ENCODE measurements at places on chromosomes 7 and 10. TPM values are rescaled to one million over a fixed set of nuclear protein-coding genes. Genes with fewer than 3 reads are reported as not detected.
A peak's percentile ranks its signal among the peaks of the same experiment; 100 is the strongest.

- H3K27me3 ChIP-seq = no peaks in the 10 kb centered on the region
- peaks cover 4% of the 10 kb centered on the region for H3K36me3 ChIP-seq
- no peak overlapping the region for H3K4me3 ChIP-seq
- no peak for DNase-seq
Measured at GRCh38 chr7:41134300-41135255, 568.3 kb downstream of the INHBA start.

- H3K4me1 ChIP-seq = peaks cover 14% of the 10 kb centered on the region
- no peak for DNase-seq
- no peaks in the 10 kb centered on the region for H3K27me3 ChIP-seq
- H3K36me3 ChIP-seq = no peaks in the 10 kb centered on the region
- no peak overlapping the region for H3K4me3 ChIP-seq
- H3K27ac ChIP-seq = no peak overlapping the region
Measured at GRCh38 chr7:137976232-137976631, 25.7 kb downstream of the CREB3L2 start.

DNA sequence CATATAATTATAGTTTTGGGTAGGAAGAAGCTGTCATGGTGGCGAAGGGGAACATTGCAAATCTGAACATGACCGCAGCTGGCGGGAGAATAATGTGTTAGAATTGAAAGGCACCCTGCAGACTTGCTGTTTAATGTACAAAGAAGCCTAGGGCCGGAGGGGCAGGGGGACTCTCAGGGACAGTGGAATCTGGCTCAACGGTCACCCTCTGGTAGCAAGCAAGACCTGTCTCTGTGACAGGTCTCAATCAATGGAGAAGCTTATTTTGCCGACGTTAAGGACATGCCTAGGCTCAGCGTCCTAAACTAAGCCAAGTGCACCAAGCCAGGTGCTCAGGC, 177.3 kb downstream of the NSUN6 start:
- no peak overlapping the region for H3K4me3 ChIP-seq
- H3K4me1 ChIP-seq = no peaks in the 10 kb centered on the region
- H3K27me3 ChIP-seq = no peaks in the 10 kb centered on the region
- DNase-seq = no peak

DNA sequence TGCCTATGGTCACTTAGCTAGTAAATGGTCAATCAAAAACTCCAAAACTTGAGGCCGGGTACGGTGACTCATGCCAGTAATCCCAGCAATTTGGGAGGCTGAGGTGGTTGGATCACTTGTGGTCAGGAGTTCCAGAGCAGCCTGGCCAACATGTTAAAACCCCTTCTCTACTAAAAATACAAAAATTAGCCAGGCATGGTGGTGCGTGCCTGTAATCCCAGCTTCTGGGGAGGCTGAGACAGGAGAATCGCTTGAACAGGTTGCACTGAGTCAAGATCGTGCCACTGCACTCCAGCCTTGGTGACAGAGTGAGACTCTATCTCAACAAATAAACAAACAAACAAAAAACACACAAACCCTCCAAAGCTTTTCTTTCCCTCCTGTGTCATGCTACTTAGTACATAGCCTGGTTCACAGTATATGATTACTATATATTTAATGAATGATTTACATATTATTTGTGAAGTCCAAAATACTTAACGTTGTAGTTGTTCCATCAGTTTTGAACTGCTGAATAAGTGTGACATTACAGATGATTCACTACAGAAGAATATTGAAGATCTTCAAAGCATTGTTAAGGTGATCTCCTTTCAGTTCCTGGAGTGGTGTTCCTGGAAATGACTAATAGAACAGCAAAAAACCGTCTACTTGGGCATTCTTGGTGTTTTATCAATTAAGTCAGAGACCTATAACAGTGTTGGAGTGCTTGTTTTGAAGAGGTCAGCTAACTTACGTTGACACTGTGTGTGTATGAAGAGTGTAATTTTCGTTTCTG, 72.9 kb downstream of the ADK start:
- no peak overlapping the region for H3K4me3 ChIP-seq
- H3K36me3 ChIP-seq = peaks cover under 1% of the 10 kb centered on the region
- H3K27ac ChIP-seq = peak overlapping the region; percentile 55

GRCh38 chr7:80124526-80125264, 9.9 kb upstream of the GNAI1 start:
- H3K36me3 ChIP-seq = no peaks in the 10 kb centered on the region
- no peak for DNase-seq
- H3K27ac ChIP-seq = no peak overlapping the region
- H3K27me3 ChIP-seq = no peaks in the 10 kb centered on the region

- no peaks in the 10 kb centered on the region for H3K36me3 ChIP-seq
- no peak overlapping the region for H3K4me3 ChIP-seq
- H3K4me1 ChIP-seq = no peaks in the 10 kb centered on the region
- DNase-seq = no peak
- H3K27me3 ChIP-seq = no peaks in the 10 kb centered on the region
Measured at GRCh38 chr10:82212753-82213152, 337.8 kb downstream of the NRG3 start.

GRCh38 chr10:48430402-48430993, 124.0 kb downstream of the MAPK8 start:
- H3K4me3 ChIP-seq = no peak overlapping the region
- no peaks in the 10 kb centered on the region for H3K4me1 ChIP-seq
- H3K27ac ChIP-seq = no peak overlapping the region
- H3K27me3 ChIP-seq = no peaks in the 10 kb centered on the region

DNA sequence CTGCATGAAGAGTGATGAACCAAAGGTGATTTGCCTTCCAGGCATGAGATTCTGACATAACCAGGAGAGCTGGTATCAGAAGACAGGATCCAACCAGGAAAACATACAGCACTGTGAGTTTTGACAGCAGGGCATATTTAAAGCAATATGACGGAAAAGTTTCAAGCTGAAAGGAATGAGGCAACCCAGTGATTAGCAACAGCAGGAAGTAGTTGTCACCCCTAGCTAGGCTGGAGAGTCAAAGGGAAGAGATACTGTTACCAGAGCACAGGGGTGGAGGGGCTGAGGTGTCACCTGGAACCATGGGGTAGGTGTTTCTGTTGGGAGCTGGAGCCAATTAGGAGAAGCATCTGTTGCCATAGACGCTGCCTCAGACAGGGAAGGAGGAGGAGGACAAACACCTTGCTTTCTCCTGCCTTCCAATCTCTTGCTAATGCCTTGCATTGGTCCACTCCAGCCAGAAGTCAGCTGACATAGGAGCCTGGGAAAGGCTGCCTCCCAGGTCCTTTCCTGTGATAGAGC, 125.4 kb upstream of the SORCS3 start:
- DNase-seq = no peak
- H3K27me3 ChIP-seq = peaks cover 3% of the 10 kb centered on the region
- no peak overlapping the region for H3K27ac ChIP-seq
- no peaks in the 10 kb centered on the region for H3K4me1 ChIP-seq
- H3K4me3 ChIP-seq = no peak overlapping the region

DNA sequence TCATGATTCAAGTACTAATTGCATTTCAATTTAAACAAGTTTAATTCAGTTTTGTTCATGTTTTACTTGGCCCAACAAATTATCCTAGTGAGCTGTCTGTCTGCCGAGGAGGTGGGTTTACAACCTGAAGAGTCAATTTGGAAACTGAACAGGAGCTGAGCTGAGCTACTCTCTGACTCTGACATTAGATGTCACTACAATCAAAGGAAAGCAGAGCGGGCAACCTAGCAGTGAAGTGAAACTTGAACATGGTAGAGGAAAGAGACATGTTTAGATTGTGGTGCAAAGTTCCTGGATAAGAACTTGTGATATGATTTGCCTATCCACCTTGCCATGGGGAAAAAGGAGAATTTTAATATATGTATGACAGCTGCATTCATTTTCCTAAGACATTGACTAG, 9.6 kb upstream of the AGR3 start:
- H3K27me3 ChIP-seq = peaks cover 5% of the 10 kb centered on the region
- H3K4me1 ChIP-seq = peaks cover 16% of the 10 kb centered on the region
- peak overlapping the region; percentile 3 for H3K27ac ChIP-seq
- peak; percentile 21 for DNase-seq
- H3K36me3 ChIP-seq = no peaks in the 10 kb centered on the region
- H3K4me3 ChIP-seq = no peak overlapping the region

- H3K36me3 ChIP-seq = no peaks in the 10 kb centered on the region
- no peak for DNase-seq
- H3K27ac ChIP-seq = no peak overlapping the region
Measured at GRCh38 chr10:132066186-132066585, 440 bp downstream of the JAKMIP3 start.

- H3K27ac ChIP-seq = no peak overlapping the region
- no peak overlapping the region for H3K4me3 ChIP-seq
Measured at GRCh38 chr7:92661651-92662050, 71.5 kb upstream of the FAM133B start.

- peaks cover 3% of the 10 kb centered on the region for H3K36me3 ChIP-seq
- DNase-seq = peak; percentile 30
- H3K27me3 ChIP-seq = peaks cover 8% of the 10 kb centered on the region
- peak overlapping the region; percentile 39 for H3K27ac ChIP-seq
Measured at GRCh38 chr10:120689777-120690529, 161.2 kb upstream of the WDR11 start.

DNA sequence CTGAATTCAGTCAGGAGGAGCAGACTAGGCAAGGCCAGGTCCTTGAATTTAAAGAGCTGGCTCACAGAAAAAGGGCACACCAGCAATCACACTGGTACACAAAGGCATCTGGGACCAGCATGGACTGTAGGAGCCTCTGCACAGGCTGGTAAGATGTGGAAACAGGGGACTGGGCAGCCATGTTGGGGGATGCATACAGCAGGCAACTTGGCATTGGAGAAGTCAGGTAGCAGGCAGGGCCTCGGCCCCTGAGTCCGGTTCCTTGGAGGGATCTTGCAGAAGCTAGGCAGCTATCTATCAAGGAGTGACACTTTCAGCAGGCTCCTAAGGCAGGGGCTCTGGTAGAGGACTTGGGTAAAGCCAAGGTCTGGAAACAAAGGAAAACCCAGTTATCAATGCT, 376.3 kb upstream of the BMPER start:
- peaks cover 6% of the 10 kb centered on the region for H3K36me3 ChIP-seq
- DNase-seq = no peak
- no peak overlapping the region for H3K4me3 ChIP-seq
- no peak overlapping the region for H3K27ac ChIP-seq
- no peaks in the 10 kb centered on the region for H3K27me3 ChIP-seq

DNA sequence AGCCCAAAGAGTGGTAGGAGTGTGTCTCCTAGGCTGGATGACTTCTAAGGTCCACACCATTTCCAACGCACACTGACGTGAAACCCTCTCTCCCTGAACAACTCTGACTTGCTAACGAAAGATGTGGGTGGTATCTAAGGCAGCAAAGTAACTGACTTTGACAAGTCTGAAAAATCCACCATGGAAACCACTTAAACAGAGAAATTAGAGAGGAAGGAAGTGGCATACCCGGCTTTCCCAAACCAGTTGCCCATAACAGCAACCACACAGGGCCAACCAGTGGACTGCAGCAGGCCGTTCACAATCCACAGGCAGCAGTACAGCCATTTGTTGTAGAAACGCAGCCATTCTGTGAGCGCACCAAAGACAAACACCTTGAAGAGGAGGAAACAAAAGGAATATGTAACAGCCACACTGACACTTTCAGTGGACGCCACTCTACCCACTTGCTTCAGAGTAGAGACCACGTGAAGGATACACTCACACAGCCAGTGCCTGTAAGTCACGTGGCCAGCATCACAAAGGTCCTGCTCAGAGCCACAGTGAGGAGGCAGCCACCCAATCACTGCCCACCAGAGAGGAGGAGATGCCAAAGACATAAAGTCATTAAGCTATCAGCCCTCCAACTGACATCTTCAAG, 39.8 kb downstream of the SLC37A3 start:
- peak; percentile 47 for DNase-seq
- H3K27ac ChIP-seq = peak overlapping the region; percentile 84
- H3K4me1 ChIP-seq = peaks cover 28% of the 10 kb centered on the region
- no peaks in the 10 kb centered on the region for H3K27me3 ChIP-seq
- H3K4me3 ChIP-seq = peak overlapping the region; percentile 93
- peaks cover 11% of the 10 kb centered on the region for H3K36me3 ChIP-seq

DNA sequence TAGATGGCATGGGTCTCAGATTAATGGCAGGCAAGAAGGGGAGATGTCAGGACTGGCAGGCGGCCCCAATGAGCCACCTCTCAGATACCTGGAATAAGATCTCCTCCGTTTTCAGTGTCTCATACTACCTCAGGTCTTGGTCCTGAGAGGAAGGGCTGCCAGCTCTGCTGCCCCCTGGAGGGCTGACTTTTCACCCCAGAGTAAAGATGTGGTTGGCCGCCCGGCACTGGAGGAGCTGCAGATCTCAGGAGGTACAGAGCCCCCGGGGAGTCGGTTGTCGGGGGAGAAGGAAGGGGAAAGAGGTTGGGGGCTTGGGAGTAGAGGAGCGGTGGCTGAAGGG, 642 bp upstream of the COL13A1 start:
- DNase-seq = peak; percentile 49
- H3K36me3 ChIP-seq = no peaks in the 10 kb centered on the region
- H3K4me3 ChIP-seq = peak overlapping the region; percentile 85
- H3K27ac ChIP-seq = peak overlapping the region; percentile 62
- H3K4me1 ChIP-seq = peaks cover 47% of the 10 kb centered on the region

- H3K27ac ChIP-seq = no peak overlapping the region
- DNase-seq = no peak
- H3K36me3 ChIP-seq = no peaks in the 10 kb centered on the region
- H3K27me3 ChIP-seq = no peaks in the 10 kb centered on the region
- H3K4me3 ChIP-seq = no peak overlapping the region
Measured at GRCh38 chr7:118280319-118281012, 56.0 kb downstream of the ANKRD7 start.

The SPDYE16 gene
- 0.07 TPM for polyA plus RNA-seq

The MMP21 gene
- not detected for polyA plus RNA-seq

The LIMK1 gene
- polyA plus RNA-seq = 18.8 TPM

The CPSF4 gene
- polyA plus RNA-seq = 18.4 TPM

The MEOX2 gene
- not detected for polyA plus RNA-seq

The CYCS gene
- 186 TPM for polyA plus RNA-seq

The PRLHR gene
- not detected for polyA plus RNA-seq

The EPO gene
- polyA plus RNA-seq = not detected

The OR2A42 gene
- not detected for polyA plus RNA-seq

Measured in immature natural killer cell (primary cell).